ENCODE measurements at places on chromosomes 7 and 10. TPM values are rescaled to one million over a fixed set of nuclear protein-coding genes. Genes with fewer than 3 reads are reported as not detected.

Gene CAV1
- 13.4 TPM for total RNA-seq

Gene CLDN3
- 21.1 TPM for total RNA-seq

Gene RET
- total RNA-seq: 0.33 TPM

Gene AGK
- total RNA-seq: 10.2 TPM

Gene AZGP1
- total RNA-seq: 952 TPM

DNA sequence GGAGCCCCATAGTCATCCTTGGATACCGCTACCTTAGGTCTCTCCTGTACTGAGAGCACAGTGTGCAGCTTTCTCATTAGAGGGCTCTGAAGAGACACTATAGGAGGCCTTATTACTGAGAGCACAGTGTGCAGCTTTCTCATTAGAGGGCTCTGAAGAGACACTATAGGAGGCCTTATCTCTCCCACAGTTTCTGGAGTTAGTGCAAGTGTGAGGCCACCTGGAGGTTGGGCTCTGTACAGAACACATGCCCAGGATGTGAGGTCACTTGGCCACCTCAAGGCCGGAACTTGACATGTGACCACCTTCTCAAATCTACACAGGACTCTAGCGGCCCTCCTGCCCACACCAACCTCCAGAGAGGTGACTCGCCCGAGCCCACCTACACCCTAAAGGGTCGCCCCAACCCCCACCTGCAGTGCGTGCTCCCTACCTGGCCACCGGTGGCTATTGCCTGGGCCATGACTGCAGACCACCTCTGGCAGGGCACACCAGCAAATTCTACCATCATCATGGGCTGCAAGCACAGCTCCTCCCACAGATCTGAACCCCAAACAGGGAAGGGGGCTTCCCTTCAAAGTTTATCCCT lies 24.6 kb downstream of the FRMPD2 start:
- no peaks in the 10 kb centered on the region for H3K4me1 ChIP-seq
- H3K27me3 ChIP-seq: no peaks in the 10 kb centered on the region
- DNase-seq: no peak
- no peaks in the 10 kb centered on the region for H3K36me3 ChIP-seq
- H3K27ac ChIP-seq: no peak overlapping the region

DNA sequence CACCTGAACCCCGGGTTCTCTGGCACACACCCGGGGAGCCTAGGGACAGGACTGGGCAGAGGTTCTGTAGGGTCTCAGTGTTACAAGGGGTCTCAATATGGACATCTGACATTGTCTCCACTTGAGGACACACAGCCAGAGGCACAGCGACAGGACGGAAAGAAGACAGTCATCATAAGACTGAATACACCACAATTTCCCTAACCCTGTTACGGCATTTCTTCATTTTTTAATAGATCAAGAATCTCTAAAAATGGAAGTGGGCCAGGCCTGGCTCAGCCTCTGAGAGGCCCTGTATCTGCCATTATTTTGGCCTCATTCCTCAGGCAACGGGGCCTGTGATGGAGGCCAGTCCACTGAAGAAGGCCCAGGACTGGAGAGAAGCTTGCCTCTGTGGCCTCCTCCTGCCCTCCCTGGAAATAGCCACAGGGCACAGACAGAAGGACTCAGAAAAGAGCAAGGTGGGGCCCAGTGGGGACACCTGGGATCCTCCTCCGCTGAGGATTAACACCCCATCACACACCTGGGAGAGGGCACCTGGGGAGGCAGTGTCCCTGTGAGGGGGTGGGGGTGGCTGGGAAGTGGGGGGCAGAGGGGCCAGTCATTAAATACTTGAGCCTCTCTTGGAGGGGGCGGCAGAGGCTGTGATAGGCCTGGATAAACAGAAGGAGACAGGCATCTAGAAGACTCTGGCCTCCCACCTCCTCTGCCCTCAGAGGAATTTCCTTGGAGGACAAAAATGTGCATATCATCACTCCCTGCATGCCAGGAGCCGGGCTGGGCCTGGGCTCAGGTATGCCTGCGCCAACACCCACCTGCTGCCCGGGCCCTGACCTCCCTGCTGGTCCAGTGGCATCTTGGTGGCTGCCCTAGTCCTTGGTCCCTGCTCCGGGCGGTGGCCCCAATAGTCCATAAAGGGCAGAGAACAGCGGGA lies 8.0 kb downstream of the SPOCK2 start:
- H3K27me3 ChIP-seq: no peaks in the 10 kb centered on the region
- H3K4me3 ChIP-seq: no peak overlapping the region
- H3K27ac ChIP-seq: no peak overlapping the region
- no peaks in the 10 kb centered on the region for H3K4me1 ChIP-seq
- H3K36me3 ChIP-seq: no peaks in the 10 kb centered on the region

DNA sequence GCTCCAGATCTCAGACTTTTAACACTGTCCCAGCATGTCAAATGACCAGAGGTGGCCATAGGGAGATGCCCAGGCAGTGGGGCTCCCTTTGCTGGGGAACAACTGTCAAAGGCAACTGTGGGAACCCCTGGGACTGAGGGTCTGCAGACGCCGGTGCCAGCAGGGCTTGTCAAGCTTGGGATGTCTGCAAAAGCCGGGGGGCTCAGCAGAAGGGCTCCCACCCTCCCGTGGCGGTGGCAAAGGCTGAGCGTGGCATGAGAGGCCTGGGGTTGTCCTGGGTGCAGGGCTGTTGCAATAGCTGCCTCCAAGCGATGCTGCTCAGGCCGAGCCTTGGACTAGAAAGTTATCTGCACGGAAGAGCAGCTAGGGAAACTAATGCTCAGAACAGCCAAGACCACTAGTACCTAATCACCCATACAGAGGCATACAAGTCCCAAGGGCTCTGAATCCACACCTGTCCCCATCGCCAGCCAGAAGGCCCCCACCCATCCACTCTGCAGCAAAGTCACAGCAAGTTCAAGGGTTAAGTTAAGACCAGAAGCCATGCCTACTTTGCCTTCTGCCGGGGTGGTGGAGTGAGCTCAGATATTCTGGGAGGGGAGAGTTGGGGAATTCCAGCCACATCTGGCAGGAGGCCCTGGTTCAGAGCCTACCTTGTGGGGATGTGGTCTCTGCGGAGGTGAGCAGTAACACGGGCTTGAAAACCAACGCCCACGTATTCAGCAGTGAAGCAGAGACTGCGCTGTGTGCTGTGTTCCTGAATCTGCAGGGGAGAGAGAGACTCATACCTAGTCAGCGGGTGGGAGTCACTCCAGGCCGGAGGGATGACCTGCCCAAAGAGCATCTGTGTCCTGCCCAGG lies 4.6 kb downstream of the SH2B2 start:
- H3K27me3 ChIP-seq: no peaks in the 10 kb centered on the region
- no peak overlapping the region for H3K4me3 ChIP-seq
- no peak overlapping the region for H3K27ac ChIP-seq
- DNase-seq: no peak

- no peaks in the 10 kb centered on the region for H3K4me1 ChIP-seq
- H3K36me3 ChIP-seq: no peaks in the 10 kb centered on the region
- no peak overlapping the region for H3K27ac ChIP-seq
- H3K4me3 ChIP-seq: no peak overlapping the region
- DNase-seq: no peak
Observed at GRCh38 chr7:15834446-15834845, 148.0 kb upstream of the MEOX2 start.

DNA sequence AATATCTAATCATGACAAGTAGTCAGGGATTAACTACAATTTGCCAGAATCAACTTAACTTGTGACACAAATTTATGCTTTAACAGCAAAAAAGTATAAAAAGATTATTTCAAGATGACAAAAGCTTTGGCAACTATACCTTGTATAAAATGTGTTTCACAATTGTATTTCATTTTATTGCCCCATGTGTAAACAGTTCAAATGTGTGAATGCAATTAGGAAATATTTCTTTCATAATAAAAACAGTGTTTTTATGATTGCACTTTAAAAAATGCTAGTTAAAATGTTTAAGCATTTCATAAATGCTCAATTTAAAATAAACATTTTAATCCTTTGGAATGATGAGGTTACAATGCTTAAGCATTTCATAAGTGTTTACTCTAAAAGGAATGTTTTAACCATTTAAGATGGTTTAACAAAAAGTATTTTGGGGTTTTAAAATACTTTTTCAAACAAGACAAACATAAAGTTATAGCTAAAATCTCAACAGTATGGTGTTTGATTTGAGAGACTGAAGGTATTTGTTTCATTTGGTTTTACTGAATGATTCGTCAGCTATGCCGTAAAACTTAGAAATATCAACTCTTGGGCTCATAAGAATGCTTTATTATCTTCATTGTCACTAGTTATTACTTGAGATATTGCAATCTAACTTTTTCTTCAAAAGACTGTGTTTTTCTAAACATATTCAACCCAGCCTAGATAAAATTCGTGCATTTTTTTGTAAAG lies 50.1 kb downstream of the SFTPD start:
- no peak overlapping the region for H3K4me3 ChIP-seq
- H3K36me3 ChIP-seq: no peaks in the 10 kb centered on the region
- H3K27ac ChIP-seq: no peak overlapping the region
- H3K27me3 ChIP-seq: no peaks in the 10 kb centered on the region
- DNase-seq: no peak

DNA sequence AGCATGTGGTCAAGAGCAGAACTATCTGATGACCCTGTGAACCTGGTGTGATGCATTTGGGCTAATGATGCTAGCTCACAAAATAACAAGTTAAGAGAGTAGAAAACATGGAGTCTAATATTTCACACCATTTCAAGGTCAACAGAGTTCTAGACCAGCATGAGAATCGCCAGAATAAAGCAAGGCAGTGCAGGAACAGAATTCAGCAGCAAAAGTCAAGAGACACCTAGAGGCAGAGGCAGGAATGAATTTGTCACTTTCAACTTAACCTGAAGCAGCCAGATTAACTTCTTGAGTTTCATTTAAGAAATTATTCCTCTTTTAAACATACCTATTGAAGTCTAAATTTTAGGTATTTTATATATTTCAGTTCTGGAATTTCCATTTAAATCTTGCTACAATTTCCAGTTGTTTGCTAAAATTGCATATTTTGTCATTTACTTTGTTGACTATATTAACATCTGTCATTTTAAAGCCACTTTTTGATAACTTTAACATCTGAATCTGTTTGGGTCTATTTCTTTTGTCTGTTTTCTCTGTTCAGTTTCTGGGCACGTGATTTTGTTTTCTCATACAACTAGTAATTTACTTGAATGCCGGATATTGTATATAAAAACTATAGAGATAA lies 44.2 kb upstream of the PRSS58 start:
- H3K27ac ChIP-seq: no peak overlapping the region
- H3K4me3 ChIP-seq: no peak overlapping the region
- peaks cover 10% of the 10 kb centered on the region for H3K27me3 ChIP-seq
- no peaks in the 10 kb centered on the region for H3K4me1 ChIP-seq

DNA sequence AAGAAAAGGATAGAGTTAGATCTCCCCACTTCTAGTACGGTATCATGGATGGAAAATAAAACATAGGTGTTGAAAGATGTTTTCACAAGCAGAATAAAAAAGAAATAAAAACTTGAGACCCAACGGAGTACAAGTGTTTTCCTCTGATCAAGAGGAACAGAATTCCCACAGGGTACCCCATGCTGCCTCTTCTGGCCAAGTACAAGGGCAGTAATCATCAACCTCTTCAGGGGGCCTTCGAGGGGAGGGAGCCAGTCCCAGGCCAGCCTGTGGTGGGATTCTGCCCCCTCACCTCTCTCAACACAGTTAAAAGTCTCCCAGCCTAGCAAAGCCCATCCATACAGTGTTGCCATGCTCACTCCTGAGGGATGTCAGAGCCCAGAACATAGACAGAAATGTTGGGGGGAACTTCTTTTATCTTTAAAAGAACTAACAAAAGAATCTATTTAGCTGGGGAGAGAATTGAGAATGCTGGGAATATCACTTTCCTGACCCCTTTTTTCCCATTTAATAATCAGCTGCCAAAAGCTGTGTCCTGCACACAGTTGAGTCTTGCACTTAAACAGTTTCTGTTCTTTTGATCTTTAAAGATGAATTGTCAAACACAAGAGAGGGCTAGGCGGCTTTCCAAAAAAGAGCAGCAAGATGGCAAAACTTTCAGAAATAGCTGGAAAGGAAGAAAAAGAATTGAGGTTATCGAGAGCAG lies 101.7 kb downstream of the PTN start:
- no peaks in the 10 kb centered on the region for H3K36me3 ChIP-seq
- no peak overlapping the region for H3K4me3 ChIP-seq
- H3K27ac ChIP-seq: no peak overlapping the region
- no peak for DNase-seq
- H3K27me3 ChIP-seq: no peaks in the 10 kb centered on the region

GRCh38 chr10:1054684-1055083 lies 1.5 kb upstream of the WDR37 start:
- no peak overlapping the region for H3K4me3 ChIP-seq
- H3K27me3 ChIP-seq: no peaks in the 10 kb centered on the region
- H3K4me1 ChIP-seq: peaks cover 45% of the 10 kb centered on the region
- peaks cover 2% of the 10 kb centered on the region for H3K36me3 ChIP-seq

- H3K4me1 ChIP-seq: peaks cover 5% of the 10 kb centered on the region
- H3K36me3 ChIP-seq: no peaks in the 10 kb centered on the region
- DNase-seq: no peak
- H3K27me3 ChIP-seq: no peaks in the 10 kb centered on the region
Observed at GRCh38 chr10:75655791-75656451, 224.5 kb downstream of the LRMDA start.

Data from liver (tissue), 10 donors.